Stimulated activated CD4-positive, alpha-beta T cell treated with anti-CD3 and anti-CD28 coated beads, Interleukin-1b, Interleukin-23, amount 100 ng/mL, for 1 hour (primary cell): ENCODE measurements at places on chromosomes 7 and 10.

GRCh38 chr7:82204694-82205093, 238.9 kb downstream of the CACNA2D1 start:
- no peak for DNase-seq

DNA sequence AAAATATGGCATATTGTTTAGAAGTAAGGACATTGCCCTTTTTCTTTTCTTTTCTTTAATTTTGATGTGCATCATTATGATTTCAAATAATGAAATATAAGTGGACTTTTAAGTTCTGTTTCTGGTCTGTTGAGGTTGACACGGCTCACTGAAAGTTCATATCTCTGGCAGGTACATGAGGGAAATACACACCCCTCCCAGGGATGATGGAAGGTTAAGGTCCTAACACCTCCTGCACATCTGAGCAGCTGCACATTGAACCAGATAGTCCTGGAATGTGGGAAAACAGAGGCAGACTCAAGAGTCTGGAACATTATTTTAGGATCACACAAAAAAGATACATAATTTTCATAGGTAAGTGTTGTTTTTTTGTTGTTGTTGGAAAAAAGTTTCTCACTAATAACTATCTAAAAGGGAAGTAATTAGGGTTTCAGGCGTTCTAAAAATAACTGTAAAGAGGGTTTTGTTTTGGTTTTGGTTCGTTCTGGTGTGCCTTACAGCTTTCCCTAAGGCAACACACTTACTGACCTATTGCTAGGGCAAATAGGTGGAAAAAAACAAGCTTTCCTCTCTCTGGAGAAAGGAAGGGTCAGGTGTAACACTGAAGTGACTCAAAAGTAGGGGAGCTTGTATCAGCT, 201.2 kb upstream of the PRKCQ start:
- DNase-seq = no peak

- no peak for DNase-seq
Measured at GRCh38 chr10:99529591-99530107, 3.1 kb upstream of the NKX2-3 start.

DNA sequence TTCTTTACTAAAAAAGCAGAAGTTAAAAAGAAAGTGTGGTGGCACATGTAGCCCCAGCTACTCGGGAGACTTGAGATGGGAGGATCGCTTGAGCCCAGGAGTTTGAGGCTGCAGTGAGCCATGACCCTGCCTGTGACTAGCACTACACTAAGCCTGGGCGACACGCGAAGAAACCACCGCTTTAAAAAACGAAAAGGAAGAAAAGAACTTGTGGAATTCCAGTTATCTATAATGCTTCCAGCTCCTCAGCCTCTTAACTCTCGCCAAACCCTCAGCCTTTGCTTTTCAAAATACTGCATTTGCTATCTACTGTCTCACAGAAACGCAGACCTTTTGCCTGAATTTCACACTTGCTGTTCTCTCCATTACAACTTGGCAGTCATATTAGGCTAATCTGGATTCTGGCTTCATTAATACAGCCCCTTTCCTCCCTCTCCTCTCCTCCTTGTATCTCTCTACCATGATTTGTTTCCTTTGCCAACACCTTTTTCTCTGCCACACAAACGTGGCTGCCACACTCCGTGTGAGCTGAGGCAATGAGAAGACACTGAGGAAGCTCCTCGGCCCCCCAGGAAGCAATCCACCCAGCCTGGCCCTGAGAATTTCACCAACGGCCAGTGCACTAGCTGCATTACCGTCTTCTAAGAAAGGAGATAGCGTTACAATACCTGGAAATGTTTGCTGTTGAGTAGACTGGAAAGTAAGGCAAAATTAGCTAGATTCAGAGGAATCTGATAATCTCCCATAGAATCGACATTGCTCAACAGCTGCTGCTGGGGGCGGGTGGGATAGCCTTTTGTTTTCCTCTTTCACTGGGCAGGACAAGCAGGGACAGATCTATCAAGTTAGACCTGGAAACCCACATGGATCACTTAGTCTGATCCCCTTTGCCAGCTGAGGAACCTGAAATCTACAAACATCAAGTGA, 37.2 kb downstream of the CALML5 start:
- DNase-seq = no peak

DNA sequence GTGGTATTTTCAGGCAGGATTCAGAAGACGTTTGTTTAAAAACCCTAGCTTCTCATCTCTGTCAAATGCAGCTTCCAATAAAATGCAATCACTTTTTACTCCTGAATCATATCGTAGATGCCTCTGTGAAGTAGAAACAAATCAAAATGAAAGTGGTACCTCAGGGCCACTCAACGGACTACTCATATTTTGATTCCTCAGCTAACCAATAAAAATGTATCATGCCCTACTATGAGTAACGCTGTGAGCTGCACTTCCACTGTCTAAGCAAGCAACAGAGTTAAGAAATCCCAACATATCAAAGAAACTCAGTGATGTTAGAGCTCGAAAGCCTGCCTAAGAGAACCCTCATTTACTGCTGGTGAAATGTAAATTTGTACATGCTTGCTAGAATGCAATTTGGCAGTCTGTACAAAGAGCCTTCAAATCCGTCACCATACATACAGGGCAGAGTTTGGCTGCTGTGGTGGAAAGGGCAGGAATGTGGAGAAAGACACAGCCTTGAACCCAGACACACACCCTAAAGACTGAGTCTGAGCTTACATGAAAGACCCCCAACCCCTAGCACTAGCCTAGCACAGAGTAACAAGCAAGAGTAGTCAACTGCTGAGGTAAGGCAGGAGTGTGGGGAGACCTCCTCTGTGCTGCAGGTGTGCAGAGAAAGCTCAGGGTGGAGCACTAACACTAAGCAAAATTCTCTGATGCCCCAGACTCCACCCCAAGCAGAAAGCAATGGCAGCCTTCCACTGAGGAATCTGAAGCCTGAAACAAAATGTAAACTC, 151.5 kb downstream of the ANK3 start:
- no peak for DNase-seq

- no peak for DNase-seq
Measured at GRCh38 chr7:85178531-85179298, 8.1 kb downstream of the SEMA3D start.

DNA sequence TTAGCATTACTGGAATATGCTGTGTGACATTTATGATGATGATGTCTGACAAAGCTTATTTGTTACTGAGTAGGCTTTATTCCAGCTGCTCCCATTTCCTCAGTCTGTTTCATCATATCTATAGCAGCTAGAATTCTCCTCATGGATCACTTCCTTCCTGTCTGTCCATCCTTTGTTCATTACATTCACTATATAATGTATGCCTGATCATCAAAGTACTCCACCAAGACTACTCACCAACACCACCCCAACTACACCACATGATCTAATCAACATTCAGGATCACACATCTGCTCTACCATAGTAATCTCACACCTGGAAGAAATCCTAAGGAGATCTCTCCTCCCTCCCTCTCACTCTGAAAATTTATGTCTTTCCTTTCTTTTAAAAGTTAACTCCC, 61.3 kb downstream of the APBB1IP start:
- no peak for DNase-seq

- DNase-seq = peak; percentile 10
Measured at GRCh38 chr7:17939606-17940301, 540 bp downstream of the SNX13 start.

DNA sequence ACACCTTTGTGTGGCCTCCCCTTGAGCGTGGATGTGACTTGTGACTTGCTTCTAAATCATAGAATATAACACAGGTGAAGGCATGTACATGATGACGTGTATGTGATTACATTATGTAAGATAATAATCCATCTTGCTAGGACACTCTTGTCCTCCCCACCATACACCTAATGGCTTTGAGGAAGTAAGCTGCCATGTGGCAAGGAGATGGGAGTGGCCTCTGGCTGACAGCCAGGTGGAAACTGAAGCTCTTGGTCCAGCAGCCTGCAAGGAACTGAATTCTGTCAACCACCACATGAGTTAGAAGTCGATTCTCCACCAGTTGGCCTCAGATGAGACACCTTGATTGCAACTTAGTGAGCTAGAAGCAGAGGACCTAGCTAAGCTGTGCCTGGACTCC, 67.4 kb upstream of the ELN start:
- DNase-seq = no peak

DNA sequence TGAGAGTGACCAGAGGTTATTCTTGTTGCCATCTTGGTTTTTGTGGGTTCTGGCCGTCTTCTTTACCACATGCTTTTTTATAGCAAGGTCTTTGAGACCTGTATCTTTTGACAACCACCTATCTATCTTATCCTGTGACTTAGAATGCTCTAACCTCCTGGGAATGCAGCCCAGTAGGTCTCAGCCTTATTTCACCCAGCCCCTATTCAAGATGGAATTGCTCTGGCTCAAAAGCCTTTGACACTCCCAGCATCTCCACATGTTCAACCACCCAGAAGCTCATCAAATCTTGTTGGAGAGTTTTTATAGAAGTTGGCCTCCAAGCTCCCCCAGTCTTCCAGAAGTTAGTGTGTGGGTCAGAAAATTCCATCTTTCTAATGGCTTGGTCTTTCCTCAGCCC, 464.3 kb upstream of the NRP1 start:
- DNase-seq = no peak

DNA sequence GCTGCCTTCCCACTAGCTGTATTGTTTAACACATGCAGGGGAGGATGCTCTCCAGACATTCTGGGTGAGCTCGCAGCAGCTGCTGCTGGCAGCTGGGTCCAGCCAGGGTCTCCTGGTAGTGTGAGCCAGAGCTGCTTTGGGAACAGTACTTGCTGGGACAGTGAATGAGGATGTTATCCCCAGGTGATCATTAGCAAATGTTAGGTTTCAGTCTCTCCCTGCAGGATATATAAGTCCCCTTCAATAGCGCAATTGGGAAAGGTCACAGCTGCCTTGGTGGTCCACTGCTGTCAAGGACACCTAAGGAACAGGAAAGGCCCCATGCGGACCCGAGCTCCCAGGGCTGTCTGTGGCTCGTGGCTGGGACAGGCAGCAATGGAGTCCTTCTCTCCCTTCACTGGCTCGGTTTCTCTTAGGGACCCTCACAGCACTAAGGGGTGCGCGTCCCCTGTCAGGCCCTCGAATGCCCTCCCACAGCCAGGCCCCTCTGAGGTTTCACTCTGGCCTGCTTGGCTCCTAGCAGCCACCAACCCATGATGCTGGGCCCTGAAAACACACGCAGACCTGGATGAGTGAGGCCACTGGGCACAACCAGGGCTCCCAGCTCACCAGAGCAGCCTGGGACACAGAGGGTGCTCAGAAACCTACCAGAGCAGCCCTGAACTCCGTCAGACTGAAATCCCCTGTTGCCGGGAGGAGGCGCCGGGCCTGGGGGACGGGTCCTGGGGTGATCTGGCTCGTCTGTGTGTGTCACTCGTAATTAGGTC, 173.0 kb upstream of the LANCL2 start:
- no peak for DNase-seq

DNA sequence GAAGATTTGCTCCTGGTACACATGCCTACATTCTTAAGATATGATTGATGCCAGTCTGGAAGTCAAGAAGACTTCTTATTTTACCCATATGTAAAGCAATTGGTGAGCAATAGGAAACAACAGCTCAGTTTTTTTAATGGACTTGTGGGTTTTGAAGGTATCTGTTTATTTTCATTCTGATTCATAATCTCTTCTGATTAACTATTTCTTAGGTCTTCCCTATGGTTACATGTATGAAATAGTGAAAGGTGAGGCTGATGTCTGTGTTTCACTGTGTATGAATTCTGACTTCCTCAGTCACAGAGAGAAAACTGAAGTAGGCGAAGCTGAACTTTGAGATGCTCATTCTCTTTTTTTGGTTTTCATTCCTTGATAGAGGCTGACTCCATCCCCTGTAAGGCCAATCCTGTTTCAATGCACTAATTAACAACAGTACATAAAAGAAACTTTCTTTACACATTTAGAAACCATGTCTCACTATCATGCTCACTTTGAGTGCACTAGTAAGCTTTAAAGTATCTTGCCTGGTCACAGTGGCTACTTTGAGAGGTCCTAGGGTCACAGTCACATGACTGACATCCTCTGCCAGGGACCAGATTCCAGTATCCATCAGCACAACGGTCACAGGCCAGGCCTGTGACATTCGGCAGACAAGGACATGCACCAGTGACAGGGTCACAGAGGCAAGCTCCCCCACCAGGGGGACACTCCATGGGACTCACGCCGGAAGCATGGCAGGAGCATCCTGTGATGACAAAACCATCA, 59.5 kb upstream of the LAMB1 start:
- DNase-seq = no peak

- DNase-seq = no peak
Measured at GRCh38 chr10:7092603-7093002, 318.2 kb downstream of the SFMBT2 start.

GRCh38 chr7:47878662-47879061, 69.6 kb downstream of the PKD1L1 start:
- DNase-seq = no peak

DNA sequence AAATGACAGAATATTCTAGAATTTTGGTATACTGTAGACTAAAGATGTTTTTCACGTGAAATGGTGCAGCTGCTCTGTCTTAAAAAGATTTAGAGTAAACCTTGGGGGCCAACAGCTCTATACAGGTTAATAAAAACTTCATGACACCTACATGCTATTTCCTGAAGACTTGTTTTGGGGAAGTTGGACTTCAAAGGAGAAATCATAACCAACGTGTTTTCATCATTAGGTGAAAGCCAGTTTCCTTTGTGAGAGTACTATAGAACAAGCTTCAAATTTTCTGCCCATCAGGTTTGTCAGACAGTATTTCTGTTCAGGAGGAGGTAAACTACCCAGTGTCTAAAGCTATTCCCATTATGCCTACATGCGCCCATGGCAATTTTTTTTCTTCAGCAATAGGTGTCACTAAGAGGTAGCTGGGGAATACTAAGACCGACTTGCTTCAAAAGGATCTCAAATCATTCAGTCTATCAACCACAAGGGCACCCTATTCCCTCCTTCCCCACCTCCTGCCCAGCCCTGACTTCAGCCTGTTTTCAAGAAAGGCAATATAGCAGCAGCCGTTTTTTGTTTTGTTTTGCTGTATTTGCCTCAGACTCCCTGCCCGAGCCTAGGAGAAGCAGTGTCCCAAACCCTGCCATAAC, 237.3 kb upstream of the SP8 start:
- DNase-seq = no peak

GRCh38 chr7:44309271-44310091, 15.9 kb downstream of the CAMK2B start:
- DNase-seq = peak; percentile 9

DNA sequence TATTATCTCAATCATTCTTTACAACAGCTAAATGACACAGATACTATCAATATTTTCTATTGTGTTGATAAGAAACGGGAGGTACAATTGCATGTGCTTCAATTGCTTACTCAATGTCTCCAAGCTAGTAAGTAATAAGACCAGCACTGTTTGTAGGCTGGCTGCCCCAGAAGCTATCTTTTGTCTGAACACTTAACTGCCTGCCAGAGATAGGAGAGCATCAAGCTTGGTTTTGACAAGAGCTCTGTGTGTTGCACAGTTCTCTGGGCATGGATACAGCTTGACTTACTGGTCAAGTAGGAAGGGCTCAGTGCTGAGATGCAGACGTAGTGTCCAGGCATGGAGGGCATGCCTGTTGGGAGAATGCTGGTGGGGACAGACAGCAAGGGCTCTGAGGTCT, 26.3 kb upstream of the CAPZA2 start:
- DNase-seq = no peak

GRCh38 chr10:110804376-110804775, 67.4 kb upstream of the PDCD4 start:
- DNase-seq = no peak
